ENCODE measurements at places on chromosomes 16 and 17.

- no peak for DNase-seq
These were observed 58.2 kb downstream of the PLCG2 start for GRCh38 chr16:81837312-81837751.

GRCh38 chr17:49645654-49646053 lies 32.2 kb downstream of the SPOP start:
- DNase-seq = no peak

- DNase-seq = no peak
These were observed 30.8 kb upstream of the CBLN1 start for GRCh38 chr16:49312389-49312985.

DNA sequence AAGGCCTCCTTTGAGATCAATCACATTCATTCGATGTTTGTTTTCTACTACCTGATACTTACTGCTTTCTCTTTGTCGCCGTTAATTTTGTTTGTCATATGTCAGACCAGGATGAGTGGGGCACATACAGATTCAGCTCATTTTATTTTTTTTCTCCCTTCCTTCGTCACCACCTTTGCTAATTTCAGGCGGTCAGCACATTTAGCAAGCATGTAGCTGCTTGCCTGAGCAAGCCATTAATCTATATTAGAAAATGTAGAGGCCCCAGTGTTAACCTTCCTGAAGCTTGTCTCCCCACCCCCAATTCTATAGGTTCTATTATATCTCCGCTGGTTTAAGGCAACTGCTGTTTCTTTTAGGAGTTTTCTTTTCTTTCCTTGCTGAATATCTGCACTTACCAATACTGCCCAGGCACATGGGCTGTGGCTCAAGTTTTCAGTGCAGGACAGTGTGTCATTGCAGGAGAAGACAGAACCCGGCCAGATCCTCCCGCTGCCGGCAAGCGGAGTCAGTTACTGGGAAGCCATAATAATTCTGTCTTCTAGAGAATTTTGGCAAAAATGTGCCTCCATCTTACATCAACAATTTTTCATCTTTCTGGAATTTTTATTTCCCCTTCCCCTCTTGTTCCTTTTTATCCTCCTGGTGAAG lies 714.3 kb downstream of the WWOX start:
- no peak for DNase-seq

DNA sequence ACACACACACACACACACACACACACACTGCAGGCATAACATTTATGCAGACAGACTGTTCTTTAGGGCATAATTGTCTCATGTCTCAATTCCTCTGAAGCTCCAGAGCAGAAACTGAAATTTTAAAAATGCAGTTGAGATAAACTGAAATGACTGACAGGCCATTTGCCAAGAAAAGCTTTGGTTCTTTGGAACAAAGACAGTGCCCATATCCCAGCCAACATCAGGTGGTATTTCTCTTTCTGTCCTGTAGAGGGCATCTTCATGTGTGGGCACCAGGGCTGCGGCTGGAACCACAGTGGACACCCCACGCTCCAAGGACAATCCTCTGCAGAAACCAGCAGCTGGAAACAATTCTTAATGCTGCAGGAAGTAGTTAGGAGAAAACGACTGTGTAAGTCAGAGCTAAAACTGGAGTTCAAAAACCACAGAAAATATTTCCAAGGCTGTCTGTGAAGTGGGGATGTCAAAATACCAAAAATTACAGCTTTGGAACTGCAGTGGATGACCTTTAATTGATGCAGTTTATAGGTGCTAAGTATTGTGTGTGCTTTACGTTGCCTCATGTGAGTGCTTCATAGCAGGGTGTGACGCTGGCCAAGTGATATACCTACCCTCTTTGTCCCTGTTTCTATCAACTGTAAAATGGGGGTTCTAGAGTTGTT lies 10.6 kb upstream of the MEFV start:
- no peak for DNase-seq

- DNase-seq = no peak
These were observed 55.9 kb downstream of the ATF7IP2 start for GRCh38 chr16:10441726-10442125.

DNA sequence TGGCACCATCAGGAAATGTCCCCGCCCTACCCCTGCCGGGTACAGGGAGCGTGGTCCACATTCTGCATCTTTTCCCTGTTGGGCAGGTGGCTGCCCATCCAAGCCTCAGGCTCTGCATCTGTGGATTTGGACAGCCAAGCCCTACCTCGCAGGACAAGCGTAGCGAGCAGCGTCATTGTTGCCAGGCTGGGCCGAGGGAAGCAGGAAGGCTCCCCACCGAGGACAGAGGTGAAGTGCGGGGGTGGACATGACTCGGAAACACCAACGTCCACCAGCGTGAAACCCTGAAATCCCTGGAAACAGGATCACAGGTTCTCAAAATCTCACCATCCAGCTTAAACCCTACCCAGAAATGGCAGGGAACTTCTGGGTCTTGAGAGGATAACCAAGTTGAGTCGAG lies 73.6 kb downstream of the SOCS1 start:
- DNase-seq = no peak

DNA sequence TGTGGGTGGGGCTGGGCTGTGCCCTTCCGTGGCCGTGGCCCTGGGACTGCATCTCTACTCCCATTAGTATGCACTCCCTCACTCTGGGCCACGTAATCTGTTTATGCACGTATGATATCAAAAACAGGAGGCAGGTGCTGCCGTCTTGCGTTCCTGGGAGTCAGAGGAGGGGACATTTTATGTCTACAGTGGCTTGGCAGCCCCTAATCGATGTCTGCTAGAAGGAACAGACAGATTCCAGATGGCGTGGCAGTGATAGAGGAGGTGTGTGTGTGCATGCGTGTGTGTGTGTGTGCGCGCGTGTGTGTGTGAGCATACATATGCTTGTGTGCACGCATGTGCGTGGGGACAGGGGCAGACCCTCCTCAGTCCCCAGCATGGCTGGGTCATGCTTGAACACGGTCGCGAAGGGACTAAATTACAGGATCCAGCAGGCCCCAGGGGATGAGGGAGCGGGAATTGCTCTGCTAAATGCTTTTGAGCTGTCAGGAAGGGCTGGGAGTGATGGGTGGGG lies 44.7 kb downstream of the SREBF1 start:
- DNase-seq = no peak

DNA sequence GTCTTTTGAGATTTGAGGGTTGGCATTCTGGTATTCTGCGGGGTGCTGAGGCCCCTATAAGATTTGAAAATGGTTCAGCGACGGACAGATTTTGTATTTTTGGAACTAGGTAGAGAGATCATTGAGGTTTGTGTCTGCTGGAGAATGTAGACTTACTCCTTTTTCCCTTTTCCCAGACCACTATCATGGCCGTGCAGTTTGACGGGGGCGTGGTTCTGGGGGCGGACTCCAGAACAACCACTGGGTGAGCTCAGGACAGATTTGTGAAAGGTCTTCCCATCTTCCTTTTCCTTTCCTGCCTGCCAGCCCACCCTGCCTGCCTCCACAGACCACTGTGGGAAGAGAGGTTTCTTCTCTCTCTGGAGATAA lies 572 bp downstream of the PSMB6 start:
- no peak for DNase-seq

DNA sequence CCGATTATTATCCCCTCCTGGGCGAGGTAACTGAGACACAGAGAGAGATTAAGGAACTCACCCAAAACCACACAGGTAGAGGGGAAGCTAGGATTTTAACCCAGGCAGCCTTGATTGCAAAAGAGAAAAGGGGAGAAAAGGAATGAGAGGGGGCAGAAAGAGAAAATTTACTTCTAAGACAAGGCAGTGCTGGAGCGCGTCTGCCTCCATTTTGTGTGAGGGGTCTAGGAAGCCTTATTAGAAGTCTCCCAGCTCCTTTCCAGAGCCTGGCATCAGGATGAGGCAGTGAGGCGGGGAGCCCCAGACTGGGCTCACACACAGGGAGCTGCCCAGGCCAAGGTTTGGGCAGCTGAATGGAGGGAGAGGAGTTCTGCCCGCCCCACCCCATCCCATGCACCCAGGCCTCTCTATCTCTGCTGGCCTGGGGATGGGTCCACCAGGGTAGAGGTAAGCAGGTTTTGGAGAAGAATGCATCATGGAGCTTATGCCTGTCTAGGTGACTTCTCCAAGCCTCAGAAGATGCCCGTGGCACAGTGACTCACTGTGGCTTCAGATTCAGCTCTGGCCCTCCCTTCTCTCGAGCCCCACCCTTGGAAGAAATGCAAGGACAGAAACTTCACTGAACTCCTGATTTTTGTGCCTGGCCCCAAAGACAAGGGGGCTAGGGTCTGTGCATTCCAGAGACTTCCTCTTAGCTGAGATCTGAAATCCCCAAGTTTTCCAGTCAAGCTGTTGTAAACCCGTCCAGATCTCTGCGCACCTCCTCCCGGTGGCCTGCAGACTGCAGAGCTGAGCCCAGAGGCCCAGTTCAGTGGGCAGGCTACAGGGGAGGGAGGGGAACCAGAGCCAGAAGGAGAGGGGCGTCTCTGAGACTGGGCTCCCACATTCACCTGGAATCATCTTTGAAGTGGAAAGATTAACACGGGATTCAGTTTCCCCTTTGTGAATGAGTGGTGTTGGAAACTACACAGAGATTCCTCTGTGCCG lies 95.1 kb upstream of the CDH5 start:
- DNase-seq = no peak
